DMS79 (cell line): ENCODE measurements at places on chromosomes 11 and 22.

- peak; percentile 31 for DNase-seq
Observed at GRCh38 chr11:134045799-134046635, 22.9 kb upstream of the JAM3 start.

- DNase-seq, result no peak
Observed at GRCh38 chr11:12770966-12771597, 96.9 kb downstream of the TEAD1 start.

- DNase-seq, result no peak
Observed at GRCh38 chr11:1523077-1523476, 36.5 kb upstream of the MOB2 start.

DNA sequence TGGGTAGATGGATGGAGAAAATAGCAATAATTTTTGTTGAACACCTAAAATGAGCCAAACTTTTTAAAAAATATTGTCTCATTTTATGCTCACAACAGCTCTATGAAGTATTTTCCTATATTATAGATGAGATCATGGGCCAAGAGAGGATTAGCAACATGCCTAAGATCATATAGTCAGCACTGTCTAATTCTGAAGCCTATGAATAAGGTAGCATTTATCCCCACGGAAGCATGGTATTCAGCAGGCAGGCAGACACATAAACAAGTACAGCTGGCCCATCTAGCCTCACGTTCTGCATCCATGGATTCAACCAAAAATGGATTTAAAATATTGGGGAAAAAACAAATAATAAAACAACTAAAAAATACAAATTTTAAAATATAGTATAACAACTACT, 21.9 kb upstream of the RAB30 start:
- no peak for DNase-seq

GRCh38 chr22:42313804-42314581, 43.5 kb upstream of the TCF20 start:
- DNase-seq, result peak; percentile 91

- DNase-seq, result peak; percentile 78
Observed at GRCh38 chr11:122853971-122854446, 15.7 kb downstream of the CRTAM start.

GRCh38 chr11:110173811-110174644, 80.8 kb downstream of the ZC3H12C start:
- DNase-seq, result no peak

DNA sequence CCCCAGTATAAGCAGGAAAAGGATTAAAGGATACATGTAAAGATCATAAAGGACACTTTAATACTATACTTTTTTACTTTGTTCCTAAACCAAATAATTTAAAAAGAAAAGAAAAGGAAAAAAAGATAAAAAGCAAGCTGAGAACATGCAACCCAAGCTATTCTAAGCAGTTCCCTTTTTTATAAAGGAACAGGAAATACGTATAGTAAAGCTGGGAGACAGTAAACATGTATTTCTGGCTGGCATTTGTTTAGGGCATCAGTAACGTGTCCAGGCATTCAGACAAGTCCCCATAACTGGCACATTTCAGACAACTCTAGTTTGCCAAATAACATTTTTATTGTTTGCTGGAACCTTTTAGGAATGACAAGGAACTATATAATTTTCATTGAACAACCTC, 24.9 kb downstream of the BCO2 start:
- no peak for DNase-seq

DNA sequence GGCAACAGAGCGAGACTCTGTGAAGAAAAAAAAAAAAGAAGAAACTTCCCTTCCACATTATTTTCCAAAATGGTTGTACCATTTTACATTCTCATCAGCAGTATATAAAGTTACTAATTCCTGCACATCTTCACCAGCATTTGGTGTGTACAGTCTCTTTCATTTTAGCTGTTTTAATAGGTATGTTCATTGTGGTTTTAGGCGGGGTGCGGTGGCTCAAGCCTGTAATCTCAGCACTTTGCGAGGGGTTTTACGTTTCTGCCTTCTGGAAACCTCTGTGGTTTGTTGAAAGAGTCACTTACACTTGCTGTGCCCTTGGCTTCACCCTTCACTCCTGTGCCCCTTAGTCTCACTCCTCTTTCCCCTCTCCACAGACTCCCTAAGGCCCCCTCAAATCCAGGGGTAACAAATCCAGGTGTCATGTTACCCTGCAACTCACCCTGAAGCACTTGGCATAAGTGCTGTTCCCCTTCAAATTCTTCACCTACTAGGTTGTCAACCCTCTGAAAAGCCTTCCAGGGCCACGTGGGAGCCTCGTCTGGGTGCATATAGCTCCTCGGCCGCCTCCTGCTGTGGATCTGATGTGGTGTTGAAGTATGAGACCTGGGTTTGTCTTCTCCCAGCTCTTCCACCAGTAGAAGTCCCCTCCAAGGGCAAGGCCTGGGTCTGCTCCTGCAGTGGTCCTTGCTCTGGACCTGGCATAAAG, 20.8 kb downstream of the TOB2 start:
- peak; percentile 38 for DNase-seq

- no peak for DNase-seq
Observed at GRCh38 chr11:72100462-72100861, 2.6 kb downstream of the LAMTOR1 start.
